ENCODE measurements at places on chromosomes 13 and 19.
A peak's percentile ranks its signal among the peaks of the same experiment; 100 is the strongest.

DNA sequence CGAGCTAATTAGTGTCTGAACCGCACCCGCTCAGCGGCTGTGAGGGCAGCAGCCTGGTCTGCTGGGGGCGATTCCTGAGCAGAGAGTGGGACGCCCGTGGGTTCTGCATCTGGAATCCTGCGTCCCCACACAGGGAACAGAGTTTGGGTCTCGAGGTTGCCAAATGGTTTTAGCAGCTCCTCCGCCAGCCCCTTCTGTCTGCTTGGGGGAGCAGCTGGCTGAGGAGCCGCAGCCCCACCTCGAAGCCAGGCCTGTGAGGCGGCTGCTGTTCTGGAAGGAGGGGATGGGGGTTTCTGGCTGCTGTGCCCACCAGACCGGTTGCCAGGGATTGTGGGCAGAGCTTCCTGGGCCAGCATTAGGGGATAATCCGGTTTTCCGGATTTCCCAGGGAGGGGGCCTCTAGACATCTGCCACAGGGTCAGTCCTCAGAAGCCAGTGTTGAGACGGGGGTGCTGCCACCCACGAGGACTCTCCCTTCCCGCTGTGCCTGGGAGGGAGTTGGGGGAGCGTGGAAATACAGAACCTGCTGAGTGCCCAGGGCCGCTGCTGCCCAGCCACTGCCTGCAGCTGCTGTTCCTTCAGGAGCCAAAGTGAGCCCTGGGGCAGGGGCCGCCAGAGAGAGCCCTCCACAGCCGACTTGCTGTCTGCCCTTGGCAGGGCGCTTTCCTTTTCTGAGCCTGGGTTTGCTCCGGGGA is 2.0 kb downstream of the CDC34 start:
- no peak for DNase-seq

DNA sequence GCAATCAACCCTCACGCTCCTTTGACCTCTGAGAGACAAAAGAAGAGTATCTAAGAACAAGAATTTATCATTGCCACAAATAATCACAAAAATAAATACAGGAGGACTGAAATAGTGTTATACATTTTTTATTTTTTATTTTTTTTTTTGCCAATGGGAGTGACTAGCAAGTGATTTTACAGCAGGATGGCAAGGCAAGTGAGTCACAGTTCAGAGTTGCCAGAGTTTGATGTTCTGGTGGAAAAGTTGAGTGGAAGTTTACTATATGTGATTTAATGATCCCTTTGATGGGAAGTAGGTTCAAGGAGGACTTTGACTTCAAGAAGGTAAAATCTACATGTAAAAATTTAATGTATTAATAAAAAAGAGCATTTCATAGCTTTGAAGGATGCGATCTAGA is 2691.4 kb downstream of the PCDH9 start:
- no peak for DNase-seq

DNA sequence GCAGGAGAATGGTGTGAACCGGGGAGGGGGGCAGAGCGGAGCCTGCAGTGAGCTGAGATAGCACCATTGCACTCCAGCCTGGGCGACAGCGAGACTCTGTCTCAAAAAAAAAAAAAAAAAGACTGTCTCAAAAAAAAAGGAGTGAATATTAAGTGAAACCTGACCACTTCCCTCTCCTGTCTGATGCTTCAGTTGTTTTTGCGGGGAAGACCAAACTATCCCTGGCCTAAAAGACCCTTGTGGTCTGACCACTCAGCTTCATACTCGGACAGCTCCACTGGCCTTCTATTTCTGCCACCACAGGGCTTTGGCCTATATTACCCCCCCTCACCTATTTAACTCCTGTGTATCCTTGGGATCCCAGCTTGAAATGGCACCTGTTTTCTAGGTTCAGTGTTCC is 2.3 kb downstream of the CLASRP start:
- no peak for DNase-seq

GRCh38 chr19:48206397-48207093 is 36.1 kb downstream of the ZSWIM9 start:
- no peak for DNase-seq

DNA sequence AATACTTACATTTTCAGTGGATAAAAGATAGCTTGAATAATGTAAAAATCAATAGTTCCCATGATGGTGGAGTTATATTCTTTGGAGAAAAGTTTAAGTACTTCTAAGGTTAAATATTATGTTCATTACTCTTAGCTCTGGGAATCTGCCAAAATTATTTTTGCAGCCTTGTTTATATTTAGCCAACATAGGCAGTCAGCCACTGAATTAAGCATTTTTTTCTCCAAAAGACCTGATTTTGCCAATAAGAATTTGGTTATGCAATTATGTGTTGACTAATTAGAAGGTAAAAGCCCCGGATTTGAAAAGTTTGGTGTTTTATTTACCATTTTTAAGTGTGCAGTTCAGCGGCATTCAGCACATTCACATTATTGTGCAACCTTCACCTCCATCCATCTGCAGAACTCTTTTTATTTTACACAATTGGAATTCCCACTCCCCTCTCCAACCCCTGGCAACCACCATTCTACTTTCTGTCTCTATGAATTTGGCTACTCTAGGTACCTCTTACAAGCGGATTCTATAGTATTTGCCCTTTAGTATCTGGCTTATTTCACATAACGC is 90.1 kb upstream of the C1QTNF9B start:
- no peak for DNase-seq

- no peak for DNase-seq
Measured at GRCh38 chr13:65843314-65843731, 1386.8 kb downstream of the PCDH9 start.

DNA sequence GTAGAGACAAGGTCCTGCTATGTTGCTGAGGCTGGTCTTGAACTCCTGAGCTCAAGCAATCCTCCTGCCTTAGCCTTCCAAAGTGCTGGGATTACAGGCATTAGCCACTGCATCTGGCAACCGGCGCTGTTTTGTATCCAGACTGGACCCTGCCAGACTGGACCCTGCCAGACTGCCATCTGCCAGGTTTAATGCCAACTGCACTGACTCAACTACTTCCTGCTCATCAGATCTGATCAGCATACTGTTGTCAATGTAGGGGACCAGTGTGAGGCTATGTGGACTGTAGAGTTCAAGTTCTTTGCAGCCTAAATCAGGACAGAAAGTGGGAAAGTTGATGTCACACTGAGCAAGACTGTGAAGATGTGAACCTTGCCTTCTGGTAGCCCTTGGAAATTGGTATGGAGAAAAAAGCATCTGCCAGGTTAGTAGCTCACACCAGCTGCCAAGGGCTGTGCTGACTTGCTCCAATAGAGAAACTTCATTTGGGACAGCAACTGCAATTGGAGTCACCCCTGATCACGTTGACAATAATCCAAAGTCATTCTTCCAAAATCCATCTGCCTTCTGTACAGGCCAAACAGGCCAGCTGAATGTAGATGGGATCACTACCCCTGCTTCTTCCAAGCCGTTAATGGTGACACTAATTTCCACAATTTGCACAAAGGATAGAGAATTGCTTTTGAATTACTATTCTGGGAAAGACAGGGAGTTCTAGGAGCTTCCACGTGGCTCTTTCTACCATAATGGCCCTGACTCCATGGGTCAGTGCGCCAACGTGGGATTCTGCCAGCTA is 36.8 kb upstream of the ATP1A3 start:
- no peak for DNase-seq

DNA sequence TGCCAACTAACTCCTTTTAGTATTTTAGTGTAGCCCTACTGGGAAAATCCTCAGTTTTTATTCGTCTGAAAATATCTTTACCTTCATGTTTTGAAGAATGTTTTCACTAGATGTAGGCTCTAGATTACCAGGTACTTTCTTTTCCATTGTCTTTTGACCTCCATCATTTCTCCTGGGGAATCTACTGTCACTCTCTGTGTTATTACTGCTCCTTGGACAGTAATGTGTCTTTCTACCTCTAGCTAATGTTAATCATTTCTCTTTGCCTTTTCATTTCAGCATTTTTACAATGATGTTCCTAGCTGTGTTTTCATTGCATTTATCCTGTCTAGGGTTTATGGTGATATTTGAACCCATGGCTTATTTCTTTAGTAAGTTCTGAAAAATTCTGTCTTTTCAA is 61.9 kb downstream of the SPACA7 start:
- no peak for DNase-seq

DNA sequence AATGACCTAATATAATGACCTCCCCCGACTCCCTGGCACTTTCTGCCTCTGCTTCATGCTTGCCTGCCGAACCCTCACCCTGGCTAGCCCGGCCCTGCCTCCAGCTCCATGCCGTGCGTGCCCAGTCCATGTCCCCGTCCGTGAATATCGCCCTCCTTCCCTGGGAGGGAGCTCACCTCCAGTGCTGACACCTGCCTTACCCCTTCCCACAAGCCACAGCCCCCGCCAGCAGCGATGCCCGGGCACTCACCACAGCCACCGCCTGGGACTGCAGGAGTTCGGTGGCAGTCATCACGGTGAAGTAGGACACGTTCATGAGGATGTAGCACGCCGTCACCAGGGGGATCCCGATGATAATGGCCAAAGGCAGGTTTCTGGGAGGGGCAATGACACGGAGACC is 10.0 kb downstream of the SLC7A9 start:
- no peak for DNase-seq

GRCh38 chr13:87906411-87906810 is 235.2 kb downstream of the SLITRK5 start:
- DNase-seq, result no peak

DNA sequence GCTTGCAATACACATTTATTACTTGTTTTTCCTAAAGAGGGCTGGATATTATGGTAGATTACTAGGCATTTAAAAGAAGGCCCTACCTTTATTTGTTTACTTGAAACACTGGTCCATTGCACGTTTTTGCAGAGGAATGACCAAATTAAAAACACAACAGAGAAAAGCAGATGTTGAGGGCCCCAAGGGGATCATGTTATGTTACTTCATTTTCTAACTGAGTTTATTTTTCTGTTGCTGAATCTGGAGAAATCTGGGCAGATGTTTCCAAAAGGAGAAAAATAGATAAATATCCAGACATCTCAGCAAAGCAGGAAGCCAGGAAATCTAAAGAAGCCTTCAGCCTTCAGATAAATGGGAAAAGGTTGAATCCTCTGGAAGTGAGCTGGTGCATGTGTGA is 353.0 kb downstream of the NDFIP2 start:
- DNase-seq, result no peak

- no peak for DNase-seq
Measured at GRCh38 chr13:105403086-105403485, 1132.4 kb downstream of the EFNB2 start.

DNA sequence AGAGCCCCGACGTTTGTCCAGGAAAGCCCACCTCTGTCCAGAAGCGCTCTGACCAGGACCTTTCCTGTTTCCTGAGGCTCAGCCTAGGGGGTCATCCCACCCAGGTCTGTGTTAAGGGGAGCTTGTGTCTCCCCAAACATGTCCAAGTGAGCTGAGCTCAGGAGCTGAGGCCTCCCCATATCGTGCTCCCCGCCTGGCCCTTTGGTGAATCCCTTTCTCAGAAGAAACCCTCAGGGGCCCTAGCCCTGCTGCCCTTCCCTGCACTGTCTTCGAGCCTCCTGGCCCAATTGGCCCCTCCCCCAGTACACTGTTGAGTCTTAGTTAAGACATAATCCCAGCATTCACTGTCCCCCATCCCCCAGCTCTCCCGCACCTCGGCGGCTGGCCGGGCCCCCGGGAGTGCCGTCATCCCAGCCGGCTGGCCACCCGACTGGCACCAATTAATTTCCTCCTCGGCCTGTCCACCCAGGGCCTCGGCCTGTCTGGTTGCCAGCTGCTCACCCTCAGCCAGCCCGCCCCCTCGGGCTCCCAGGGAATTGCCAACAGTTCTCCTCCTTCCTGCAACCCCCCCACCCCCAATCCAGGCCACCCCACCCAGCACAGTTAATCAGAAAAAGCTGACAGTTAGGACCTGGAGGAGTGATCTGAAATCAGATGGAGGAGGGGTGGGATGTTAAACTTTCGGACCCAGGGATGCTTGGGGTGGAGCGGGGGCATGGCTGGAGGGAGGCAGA is 13.6 kb downstream of the IER2 start:
- peak; percentile 78 for DNase-seq

- peak; percentile 27 for DNase-seq
Measured at GRCh38 chr19:43782689-43783231, 2.0 kb upstream of the KCNN4 start.

DNA sequence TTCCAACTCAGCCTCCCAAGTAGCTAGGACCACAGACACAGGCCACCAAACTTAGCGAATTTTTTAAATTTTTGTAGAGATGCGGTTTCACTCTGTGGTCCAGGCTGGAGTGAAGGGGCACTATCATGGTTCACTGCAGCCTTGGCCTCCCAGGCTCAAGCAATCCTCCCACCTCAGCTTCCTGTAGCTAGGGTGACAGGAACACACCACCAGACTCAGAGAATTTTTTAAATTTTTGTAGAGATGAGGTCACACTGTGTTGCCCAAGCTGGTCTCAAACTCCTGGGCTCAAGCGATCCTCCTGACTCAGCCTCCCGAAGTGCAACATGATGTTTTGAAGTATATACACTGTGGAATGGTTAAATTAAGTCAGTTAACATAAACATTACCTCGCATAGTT is 263.6 kb downstream of the OXGR1 start:
- DNase-seq, result no peak

GRCh38 chr13:21075379-21076249 is 14.2 kb upstream of the LATS2 start:
- DNase-seq, result peak; percentile 38

DNA sequence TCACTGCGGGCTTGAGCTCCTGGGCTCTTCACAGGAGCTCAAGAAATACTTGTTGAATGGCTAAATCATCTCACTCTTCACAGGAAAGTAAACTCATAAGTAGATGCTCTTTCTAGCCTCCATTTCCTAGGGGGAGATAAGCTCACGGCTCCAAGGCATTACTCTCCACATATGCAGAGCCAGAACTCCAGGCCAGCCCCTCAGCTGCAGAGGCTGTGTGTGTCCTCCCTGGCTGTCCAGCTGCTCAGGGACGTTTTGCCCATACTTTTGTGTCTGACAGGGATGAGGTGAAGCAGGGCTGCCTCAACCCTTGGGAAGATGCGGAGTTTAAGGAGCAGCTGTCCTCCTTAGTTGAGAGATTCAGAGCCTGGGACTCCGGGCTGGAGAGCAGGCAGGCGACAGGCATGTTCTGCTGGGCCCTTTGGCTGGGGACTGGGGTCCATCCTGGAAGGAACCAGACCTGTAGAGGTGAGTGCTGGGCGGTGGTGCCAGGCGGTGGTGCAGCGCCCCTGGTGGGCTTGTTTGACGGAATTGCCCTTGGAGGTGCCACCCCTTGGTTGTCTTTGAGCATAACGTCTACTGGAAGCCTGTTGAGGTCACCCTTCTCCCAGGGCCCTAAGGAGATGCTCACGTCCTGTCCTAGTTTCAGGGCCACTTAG is 20.5 kb upstream of the SLC15A1 start:
- DNase-seq, result no peak

- DNase-seq, result peak; percentile 76
Measured at GRCh38 chr19:1470305-1471009, 8.6 kb downstream of the C19orf25 start.
